Activated T-helper 1 cell treated with anti-CD3 and anti-CD28 coated beads, Interleukin-2, amount 50 U/mL, for 16 hours (primary cell): ENCODE measurements at places on chromosomes 7 and 10.

GRCh38 chr10:123009105-123009820 lies 457 bp downstream of the ACADSB start:
- DNase-seq, result no peak

DNA sequence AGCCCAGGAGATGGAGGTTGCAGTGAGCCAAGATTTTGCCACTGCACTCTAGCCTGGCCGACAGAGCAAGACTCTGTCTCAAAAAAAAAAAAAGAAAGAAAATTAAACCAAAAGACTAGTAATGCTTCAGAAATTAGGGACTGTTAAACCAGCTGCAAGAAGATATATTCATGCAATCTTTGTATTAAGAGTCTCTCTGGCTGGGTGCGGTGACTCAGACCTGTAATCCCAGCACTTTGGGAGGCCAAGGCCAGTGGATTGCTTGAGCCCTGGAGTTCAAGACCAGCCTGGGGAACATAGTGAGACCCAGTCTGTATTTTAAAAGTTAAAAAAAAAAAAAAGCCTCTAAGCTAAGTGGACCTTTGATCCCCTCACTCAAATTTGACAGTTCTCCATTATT lies 2.5 kb upstream of the HNRNPF start:
- no peak for DNase-seq

- DNase-seq, result no peak
Observed at GRCh38 chr10:72906446-72906845, 12.9 kb downstream of the OIT3 start.

GRCh38 chr7:1851721-1852516 lies 181.8 kb downstream of the ELFN1 start:
- DNase-seq, result no peak

DNA sequence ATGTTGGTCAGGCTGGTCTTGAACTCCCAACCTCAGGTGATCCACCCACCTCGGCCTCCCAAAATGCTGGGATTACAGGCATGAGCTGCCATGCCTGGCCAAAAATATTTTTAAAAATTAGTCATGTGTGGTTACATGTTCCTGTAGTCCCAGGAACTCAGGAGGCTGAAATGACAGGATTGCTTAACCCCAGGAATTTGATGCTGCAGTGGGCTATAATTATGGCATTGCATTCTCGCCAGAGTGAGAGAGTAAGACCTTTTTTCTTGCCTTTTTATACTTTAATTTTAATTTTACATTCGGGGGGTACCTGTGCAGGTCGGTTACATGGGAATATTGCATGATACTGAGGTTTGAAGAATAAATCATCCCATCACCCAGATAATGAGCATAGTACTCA lies 86.6 kb upstream of the ZNF92 start:
- DNase-seq, result no peak

DNA sequence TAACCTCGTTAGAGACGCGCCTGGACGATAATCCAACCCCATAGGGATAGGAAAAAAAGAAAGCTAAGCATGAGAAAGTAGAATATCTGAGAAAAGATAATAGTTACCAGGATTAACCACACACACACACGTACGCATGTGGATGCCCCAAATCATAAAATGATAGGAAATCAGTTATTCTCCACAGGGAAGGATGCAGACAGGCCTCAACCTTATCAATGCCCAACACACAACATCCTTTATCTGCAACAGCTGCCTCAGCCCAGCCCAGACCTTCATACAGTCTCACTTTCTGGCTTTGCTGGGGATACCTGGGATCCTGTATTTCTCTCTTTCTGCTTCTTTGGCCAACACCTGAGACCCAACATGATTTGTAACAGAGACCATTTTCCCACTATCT lies 123.0 kb downstream of the NOC3L start:
- DNase-seq, result no peak

DNA sequence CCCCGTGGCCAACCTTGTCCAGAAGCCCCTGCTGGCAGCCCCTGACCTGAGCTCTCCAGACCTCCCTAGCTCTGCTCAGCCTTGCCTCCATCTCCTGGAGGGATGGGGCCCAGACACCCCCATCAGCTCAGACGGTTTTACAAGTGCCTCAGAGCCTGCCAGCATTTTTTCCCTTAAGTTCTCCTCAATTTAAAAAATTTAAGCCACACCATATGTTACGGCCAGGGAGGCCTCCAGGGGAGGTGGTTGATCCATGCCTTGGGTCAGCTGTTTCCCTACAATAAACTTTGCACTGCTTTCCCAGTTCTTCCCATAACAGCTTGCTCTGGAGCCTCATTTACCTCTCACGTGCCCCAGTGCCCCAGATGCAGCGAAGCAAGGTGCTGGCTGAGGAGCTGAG lies 143.5 kb downstream of the RGS10 start:
- DNase-seq, result no peak

GRCh38 chr7:131341690-131342089 lies 14.0 kb downstream of the MKLN1 start:
- DNase-seq, result no peak

GRCh38 chr7:596819-597182 lies 77.2 kb upstream of the PDGFA start:
- DNase-seq, result no peak

DNA sequence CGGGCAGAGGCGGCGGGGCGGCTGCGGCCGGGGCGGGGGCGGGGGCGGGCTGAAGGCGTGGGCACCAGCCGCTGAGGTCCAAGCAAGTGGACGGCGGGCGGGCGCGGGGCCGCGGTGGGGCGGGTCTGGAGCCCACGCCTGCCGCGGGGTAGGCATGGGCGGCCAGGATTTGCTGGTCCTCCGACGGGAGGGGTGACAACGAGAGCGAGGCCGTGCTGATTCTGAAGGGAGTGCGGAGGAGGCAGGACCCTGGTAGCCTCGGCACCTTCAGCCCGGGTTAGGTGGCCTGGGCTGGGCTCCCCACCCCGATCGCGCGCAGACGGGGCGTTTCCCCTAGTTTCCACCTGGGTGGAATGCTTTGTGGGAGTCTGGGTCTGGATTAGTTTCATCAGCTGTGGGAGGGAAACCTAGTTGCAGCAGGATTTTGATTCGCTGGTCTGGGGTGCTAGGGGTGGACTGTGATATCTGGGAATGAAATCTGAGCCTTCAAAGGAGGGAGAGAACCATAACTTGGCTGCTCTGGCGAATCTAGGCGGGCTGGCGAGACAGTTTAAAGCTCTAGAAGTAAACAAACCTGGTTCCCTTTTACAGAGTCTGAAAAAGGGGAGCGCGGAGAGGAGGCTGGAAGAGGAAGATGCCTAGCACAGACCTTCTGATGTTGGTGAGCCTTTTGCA lies 609 bp downstream of the SGPL1 start:
- peak; percentile 34 for DNase-seq

DNA sequence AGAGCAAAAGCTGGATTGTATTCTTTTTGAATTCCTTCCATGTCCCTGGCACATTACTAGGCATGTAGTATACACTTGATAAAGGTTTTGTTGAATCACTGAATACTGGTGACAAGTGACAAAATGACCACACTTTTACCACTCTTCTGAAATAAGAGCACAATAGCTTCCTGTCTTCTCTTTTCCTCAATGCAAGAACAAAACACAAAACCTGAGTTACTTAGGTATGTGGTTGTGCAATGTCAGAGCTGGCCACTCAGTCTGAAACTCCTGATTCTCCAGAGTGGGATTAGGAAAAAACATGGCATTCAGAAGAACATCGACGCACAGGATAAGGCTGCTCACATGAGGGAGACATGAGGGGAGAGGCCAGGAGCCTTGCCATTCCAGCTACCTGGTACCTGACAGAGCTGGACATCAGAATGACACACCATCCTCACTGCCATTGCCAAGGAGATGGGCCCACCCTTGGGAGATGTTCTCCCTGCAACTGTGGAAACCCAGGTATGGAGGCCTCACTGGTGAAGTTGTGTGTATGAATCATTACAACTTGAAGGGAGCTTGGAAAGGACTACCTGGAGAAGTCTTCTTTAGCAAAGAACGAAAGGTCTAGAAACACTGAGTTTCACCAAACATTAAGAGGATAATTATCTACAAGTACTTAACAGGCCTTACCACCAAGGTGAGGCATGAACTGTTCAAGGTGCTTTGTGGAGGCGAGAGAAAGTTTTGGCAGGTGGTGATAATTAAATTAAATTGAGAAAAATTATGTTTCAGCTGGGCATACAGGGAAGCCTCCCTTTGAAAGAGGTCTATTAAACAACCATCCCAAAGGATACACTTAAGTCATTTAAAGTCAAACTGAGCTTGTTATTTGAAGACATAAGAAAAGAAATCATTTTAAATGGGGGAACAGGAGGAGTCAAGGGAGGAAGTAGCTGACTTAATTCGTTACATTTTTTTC lies 246.5 kb upstream of the AOAH start:
- no peak for DNase-seq

DNA sequence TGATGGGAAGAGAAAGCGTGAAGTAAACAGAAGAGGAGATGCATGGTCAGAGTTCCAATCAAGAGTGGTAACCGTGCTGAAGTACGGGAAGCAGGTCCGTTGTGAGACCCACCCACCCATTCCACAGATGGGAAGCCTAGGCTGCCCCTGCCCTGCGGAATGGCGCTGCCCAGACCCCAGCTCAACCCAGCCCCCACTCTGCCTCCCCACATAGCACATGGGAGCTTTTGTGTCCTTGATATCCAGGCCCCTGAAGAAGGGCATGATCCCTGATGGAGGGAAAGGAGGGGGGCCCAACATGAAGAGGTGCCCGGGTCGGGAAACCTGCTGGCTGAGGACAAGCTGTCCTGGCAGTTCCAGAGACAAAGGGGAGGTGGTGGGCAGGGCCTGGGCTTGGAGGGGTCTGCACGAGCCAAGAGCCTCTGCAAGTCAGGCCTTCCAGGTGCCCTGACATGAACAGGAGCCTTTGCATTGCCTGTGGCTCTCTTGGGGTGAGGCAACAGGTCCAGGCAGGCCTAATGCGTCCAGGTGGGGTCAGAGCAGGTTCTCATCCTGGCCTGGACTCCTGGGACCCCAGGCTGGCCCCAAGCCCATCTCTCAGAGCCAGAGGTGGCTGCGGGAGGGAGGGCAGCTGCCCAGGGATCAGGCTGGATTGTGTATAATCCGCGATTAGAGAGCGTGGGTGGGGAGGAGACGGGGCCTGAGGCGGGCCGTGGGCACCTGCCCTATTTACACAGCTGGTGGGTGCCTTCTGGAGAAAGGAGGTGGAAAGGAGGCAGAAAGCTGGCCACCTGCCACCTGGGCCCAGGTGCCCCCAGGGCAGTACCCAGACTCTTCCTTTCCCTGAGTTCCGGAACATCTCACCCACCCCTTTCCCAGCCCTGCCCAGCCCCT lies 23.5 kb downstream of the YKT6 start:
- no peak for DNase-seq
